ENCODE measurements at places on chromosomes 1 and 21.

GRCh38 chr1:45403298-45403697 lies 63.1 kb upstream of the MUTYH start:
- DNase-seq: no peak

DNA sequence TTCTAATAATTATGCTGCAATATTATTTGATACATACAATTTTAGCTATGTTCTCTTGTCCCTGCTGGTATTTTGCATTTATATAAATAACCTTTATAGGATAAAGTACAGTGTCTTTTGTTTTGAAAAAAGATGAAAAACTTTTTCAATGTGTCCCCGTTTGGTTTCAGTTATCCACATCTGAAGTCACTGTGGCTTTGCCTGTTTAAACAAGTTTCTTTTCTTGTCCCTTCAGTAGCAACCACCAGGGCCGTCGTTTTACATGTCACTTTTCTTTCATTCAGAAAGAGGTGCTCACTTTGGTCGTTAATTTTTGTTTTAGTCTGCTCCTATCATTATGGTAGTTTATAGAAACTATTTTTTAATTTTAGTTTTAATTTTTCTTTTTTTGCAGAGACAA lies 41.4 kb downstream of the RABGAP1L start:
- DNase-seq: no peak

DNA sequence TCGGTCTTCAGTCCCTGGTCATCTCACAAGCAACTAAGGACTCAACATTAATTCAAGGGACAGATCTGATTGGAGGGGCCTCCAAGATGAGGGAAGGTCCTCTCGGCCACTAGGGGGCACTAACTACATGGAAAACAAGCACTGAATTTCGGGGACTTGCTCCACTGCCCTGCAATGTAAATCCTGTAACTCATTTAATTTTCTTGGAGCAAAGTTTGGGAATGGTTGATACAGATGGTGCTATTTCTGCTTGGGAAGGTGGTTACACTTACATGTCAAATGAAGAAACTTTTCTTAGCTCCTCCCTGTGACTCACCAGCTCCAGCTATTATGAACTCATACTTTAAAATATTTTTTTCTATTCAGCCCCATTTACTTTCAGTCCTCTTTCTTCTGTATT lies 97.4 kb upstream of the KCNJ15 start:
- DNase-seq: peak; percentile 74

DNA sequence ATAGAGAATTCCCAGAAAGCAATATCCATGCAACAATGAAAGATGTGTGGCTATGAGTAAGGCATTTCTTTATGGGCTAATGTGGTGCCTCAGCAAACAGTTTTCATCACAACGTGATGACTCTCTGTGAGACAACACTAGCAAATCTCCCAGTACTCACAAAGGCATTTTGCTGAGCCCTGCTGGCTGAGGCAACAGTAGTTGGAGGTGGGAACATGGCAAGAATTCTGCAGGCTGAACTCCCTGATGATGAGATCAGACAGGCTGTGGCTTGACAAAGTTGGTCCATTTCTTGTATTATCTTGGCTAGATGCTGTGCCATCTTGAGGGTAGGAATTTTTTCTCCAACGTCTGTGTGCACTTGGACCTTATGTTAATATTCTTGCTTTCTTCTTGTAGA lies 24.6 kb downstream of the PROX1 start:
- DNase-seq: no peak

DNA sequence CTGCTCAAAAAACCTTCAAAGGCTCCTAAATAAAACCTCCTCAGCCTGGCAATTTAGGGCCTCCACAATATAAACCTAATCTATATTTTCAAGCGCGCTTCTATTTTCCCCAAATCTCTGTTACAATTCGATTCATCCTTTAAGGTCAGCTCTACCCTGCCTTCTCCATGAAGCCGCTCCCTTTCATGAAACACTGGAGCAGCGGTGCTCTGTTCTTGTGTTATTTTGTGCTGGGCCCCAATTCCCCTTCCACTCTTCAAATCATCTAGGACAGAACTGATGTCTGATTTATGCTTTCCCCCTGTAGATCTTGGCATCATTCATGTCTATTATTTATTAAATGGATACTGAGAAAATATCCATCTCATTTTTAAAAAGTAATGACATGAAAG lies 6.9 kb downstream of the ERRFI1 start:
- DNase-seq: no peak

DNA sequence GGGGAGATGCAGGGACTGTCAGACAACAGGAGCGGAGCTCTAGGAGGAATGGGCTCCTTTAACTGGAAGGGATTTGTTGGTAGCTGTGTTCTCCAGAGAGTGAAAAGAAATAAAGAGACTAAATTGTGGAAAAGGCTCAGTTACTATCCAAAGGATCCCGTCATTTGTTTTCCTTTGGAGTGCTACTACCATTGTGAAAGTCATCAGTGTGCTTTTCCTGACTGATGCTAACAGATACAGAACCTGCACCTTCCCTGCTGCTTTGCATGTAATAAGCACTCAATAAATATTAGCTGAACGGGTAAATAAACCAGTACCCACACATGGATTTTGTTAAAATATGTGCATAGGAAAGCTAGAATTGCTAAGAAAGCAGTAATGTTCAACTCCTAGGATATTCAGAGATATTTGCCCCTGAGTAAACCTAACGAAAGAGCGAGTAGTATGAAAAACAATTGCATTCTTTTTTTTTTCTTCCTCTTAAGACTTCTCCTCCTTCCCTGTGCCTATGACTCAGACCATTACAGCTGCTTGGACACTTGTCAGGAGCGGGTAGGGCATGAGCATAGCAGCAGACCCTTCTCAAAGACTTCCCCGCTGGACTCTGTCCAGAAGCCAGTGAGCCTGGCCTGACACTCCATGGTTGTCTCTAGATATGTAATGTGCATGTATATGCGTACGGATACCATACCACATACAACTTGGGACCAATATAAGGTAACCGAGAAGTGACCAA lies 41.7 kb downstream of the PTGFRN start:
- peak; percentile 24 for DNase-seq

- DNase-seq: peak; percentile 60
Measured at GRCh38 chr1:174998569-174999215, 1.1 kb upstream of the CACYBP start.

- no peak for DNase-seq
Measured at GRCh38 chr1:7783178-7783711, 846 bp upstream of the PER3 start.

- DNase-seq: peak; percentile 35
Measured at GRCh38 chr1:19616489-19616888, 27.6 kb upstream of the NBL1 start.

DNA sequence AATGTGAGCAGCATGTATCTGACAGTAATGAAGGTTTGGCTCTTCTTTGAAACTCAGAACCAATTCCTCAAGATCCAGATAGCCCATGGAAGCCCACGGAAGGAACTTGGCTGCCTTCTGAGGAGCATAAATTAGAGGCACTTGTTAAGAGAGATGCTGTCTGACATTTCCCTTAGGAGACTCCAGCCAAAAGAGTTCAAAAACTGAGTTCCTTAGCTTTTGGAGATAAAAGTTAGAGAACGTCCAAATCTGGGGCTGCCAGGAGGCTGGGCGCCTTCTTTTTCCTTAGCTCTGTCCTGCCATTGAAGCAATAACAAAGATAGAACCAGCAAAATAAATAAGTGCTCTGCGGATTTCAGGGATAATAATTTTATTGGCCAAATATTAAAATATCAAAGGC lies 439.6 kb upstream of the USP24 start:
- DNase-seq: no peak

- no peak for DNase-seq
Measured at GRCh38 chr1:39205781-39206464, 1.4 kb downstream of the MACF1 start.

DNA sequence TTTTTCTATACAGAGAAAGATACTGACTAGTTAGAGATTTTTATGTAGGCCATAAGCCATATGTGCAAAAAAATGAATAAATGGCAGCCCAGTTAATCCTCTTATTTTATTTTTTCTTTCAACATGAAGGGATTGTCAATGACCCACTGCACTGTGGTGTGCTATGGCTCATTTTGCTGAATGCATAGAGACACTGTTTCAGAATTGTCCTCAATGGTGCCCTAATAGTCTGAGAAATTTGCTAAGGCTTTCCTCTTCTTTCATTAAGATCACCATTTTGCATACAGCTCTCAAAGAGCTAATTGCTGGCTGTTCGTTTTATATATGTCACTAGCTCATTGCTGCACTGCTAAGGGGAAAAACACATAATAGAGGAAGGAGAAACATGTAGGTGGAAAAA lies 189.5 kb downstream of the SLC44A5 start:
- no peak for DNase-seq

DNA sequence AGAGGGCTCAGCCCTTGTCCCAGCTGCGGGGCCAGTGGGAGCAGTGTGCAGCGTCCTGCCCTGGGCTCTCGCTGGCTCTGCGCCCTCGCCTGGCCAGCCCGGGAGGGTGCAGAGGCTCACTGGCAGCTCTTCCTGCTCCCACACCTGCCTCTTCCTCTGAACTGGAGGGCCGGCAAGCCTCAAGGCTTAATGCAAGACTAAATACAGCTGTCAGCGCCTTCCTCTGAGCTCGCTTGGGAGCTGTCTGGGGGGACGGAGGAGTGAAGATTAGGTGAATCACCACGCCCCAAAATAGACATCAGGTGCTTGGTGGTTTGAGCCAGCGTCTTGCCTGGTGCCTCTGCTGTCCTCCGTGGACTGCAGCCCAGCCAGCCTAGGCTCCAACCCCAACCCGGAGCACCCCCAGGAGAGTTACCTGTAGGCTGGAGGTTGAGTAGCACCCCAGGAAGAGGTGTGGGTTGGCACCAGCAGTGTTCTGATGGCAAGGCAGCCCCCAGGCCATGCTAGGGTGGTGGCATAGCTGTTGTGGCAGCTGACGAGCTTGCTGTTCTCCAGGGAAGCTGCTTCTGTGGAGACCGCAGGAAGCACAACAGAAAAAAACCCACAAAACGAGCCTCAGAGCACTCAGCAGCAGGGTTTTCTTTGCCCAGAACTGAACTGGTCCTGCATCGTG lies 36.9 kb downstream of the UMODL1 start:
- DNase-seq: peak; percentile 26

DNA sequence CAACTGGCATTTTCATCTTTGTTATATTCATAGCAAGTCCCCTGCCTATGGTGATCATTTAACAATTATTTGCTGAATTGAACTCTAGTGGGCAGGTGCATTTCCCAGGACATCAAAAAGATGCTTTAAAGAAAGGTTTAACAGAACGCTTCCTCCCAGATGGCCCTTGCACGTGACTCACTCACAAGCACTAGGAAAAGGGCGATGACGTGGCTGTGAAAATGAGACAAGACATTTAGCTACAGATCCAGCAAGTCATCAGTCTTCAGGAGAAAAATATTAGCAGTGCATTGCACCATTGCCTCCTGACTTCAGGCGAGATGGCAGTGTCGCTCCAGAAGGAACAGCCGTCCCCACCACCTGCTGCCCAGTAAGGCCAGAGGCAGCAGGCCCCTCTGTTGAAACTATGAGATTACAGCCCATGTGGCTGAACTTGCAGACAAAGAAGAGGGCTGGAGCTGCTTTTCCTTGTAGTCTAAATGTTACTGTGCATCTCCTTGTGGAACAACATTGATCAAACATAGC lies 37.2 kb downstream of the DSCAM start:
- no peak for DNase-seq

- peak; percentile 23 for DNase-seq
Measured at GRCh38 chr1:160520582-160520981, 2.5 kb downstream of the SLAMF6 start.

GRCh38 chr21:46667741-46668380 lies 32.4 kb downstream of the PRMT2 start:
- peak; percentile 11 for DNase-seq

- DNase-seq: no peak
Measured at GRCh38 chr1:176643536-176643935, 180.6 kb downstream of the PAPPA2 start.

DNA sequence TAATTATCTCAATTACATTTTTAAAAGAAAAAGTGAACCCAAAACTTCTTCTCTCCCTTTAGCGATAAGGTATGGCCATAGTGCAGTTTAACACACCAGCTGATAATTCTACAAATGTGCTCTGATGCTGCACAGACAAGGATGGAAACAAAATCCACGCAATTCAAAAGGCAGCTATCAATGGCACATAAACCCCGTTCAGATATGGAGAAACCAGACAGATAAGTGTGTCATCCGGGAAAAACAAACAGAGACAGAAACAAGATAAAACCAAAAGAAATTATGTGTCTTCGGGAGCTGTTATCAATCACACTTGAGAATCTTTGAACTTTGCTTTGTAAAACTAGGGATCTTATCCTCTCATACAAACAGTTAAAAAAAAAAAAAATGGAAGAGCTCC lies 73.6 kb downstream of the SIPA1L2 start:
- DNase-seq: no peak

GRCh38 chr1:210381934-210382333 lies 53.2 kb downstream of the HHAT start:
- DNase-seq: no peak

DNA sequence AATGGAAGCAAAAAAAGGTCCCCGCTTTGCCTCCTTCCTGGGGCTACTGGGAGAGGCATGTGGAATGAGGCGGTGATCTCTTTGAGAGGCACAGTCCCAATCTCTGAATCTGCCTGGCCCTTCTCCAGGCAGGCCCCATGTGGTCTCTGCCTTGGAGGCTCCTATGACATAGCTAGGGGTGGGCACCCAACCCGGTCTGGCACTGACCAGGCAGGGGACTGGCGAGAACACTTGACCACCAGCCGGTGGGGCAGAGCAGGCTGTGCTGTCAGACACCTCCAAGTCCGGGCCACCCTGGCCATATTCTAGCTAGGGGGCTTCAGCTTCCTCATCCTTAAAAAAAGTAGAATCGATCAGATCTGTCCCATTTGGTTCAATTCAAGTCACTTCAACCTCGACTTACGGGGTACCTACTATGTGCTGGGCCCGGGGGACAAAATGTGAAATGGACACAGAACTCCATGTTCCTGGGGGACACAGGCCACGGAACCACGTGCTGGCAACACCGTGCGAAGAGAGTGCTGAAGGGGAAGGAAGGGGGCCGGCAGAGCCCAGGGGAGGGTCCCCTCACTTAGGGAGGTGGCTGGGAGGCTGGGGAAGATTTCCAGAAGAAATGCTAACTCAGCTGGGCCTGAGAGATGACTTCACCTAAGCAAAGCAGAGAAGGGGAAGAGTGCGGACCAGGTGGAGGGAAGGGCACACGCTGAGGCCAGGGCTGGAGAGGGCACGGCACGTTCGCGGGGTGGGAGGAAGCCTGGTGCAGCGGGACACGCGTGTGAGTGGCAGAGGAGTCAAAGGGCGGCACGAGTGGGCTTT lies 33.3 kb downstream of the HSPG2 start:
- DNase-seq: no peak

All from kidney glomerular epithelial cell (primary cell).